ENCODE measurements at places on chromosomes 2 and 18.

DNA sequence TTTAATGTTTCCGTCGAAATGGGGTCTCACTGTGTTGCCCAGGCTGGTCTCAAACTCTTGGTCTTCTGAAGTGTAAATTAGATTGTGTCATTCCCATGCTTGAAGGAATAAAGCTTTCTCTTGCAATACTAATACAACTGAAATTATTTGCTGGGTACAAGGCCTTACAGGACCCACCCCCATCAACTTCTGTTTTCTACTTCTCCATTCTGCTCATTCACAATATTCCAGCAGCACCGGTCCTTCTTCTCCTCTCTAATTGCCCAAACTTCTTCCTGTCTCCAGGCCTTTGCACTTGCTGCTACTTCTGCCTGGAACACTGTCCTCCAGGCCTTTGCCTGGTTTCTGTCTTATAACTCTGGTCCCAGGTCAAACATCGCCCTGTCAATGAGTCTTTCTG lies 73.8 kb downstream of the APOB start:
- no peak for DNase-seq

DNA sequence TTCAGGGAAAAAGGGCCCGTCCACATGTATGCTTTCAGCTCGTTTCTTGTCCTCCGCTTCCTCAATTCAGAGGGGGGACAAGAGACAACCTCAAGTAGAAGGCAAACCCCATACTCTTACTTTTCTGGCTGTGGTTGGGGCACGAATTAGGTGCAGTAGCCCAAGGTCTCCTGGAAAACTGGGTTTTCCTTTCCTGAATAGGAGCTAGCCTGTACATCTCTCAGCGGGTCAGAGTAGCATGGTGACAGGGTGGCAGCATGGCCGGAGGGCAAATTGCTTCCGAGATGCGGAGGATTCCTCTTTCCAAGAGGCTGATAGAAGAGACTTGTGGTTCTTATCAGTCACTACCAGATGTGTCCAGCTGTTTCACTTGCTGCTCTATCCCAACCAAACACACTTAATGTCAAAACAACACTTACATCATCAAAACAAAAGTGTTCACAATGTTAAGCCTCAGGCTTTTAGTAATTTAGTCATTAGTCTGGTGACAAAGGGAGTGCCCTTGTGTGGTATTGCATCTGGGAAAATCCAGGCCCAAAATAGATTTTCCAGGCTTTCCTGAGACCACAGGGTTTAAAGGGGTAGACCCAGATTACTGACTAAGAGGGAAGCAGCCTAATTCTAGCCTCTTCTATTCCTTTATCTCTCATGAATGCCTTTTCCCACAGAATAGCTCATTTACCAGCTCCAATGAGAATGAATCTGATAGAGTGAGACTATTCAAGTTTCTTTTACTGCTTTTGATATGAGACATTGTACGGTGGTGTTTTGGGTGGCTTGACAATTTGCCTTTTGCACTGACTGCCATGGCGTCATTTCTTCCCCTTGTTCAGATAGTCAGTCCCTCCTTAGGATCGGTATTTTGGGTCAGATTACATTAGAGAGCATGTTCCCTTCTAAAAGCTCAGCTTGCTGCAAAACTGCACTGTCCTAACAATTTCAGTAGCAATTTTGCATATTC lies 162.0 kb downstream of the LTBP1 start:
- DNase-seq = no peak

- no peak for DNase-seq
Measured at GRCh38 chr2:9631878-9632700, 1.3 kb upstream of the YWHAQ start.

DNA sequence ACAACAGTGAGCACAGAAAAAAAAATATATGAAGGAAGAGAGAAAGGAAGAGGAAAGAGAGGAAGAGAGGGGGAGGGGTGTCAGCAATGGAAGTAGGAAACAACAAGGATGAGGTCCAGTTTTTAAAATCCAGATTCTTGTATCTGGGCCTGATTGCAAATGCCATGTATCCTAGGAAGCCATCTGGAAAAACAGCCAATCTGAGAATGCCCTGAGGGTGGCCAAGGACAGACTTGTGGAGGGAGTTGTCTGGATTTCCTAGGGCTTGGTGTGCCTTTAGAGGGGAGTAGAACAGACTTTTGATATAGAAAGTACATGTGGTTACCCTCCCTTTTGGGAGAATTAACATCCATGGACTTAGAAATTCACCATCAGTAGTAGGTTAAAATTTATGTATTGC lies 47.1 kb downstream of the PRKCE start:
- DNase-seq = no peak

DNA sequence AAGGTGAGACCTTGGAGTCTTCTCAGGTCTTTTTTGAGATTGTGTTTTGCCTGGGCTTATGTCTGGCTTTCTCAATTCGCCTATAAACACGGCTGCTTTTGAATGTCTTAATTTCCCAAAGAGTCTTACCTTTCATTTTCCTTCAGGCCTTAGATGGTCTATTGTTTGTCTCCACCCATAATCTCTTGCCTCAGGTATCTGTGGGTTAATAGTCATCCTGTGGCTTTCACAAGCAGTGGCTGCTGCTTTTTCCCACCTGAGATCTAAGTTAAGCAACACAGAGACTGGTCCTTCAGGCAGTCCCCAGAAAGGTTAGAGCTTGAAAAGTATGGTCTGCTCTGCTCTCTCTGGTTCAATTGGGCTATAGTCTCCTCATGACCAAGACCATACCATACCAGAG lies 275.3 kb downstream of the INSIG2 start:
- DNase-seq = no peak

Data from astrocyte of the hippocampus (primary cell).